ENCODE measurements at places on chromosomes 6 and 20. TPM values are rescaled to one million over a fixed set of nuclear protein-coding genes. Genes with fewer than 3 reads are reported as not detected.

DNA sequence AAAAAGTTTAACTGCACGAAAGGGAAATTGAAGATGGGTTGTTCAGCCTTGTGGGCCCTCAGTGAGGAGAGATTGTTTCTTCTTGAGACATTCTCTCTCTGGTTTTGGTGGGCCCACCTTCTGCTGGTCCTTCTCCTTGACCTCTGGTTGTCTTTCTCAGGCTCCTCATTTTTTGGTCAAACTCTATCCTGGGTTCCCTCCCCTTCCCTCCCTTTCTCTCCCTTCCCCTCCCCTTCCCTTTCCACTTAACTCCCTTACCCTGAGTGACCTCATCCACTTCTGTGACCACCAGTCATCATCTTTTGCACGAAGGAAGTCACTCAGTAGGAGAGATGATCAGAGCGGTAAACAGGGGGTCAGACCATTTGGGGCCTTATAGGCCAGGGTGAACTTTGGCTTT lies 71.5 kb upstream of the RALY start:
- 0 out of 2 replicates have a peak, but pooled peaks cover 3% of the 10 kb centered on the region for H3K4me1 ChIP-seq
- H3K27me3 ChIP-seq = peaks cover 10% of the 10 kb centered on the region
- no peak overlapping the region for H3K27ac ChIP-seq
- no peak for DNase-seq
- no peaks in the 10 kb centered on the region for H3K36me3 ChIP-seq
- no peak overlapping the region for H3K4me3 ChIP-seq

GRCh38 chr6:137871291-137871690 lies 4.2 kb downstream of the TNFAIP3 start:
- H3K4me1 ChIP-seq = peaks cover 15% of the 10 kb centered on the region
- H3K4me3 ChIP-seq = no peak overlapping the region
- peaks cover 22% of the 10 kb centered on the region for H3K36me3 ChIP-seq
- no peak for DNase-seq
- H3K27me3 ChIP-seq = no peaks in the 10 kb centered on the region

DNA sequence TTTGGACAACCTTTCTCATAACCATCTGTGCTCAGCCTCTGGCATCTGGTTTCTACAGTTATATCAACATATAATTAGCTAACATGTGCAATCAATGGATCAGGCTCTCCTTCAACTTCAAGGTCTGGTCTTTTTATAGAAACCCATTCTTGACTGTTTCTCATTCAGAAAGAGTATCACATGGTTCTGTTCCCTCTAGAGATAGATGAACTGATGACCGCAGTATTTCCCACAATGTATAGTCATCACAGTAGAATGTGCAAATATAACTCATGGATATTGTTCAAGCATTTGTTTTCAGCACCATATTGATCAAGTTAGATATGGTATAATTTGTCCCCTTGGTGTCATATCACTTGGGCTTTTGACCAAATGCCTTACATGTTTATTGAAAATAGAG lies 656.2 kb downstream of the FRK start:
- no peaks in the 10 kb centered on the region for H3K36me3 ChIP-seq
- no peak overlapping the region for H3K27ac ChIP-seq
- H3K27me3 ChIP-seq = no peaks in the 10 kb centered on the region
- H3K4me1 ChIP-seq = no peaks in the 10 kb centered on the region
- no peak overlapping the region for H3K4me3 ChIP-seq
- DNase-seq = no peak

- H3K4me1 ChIP-seq = peaks cover 12% of the 10 kb centered on the region
- no peak overlapping the region for H3K27ac ChIP-seq
- DNase-seq = no peak
- no peak overlapping the region for H3K4me3 ChIP-seq
Measured at GRCh38 chr6:37916675-37917074, 97.1 kb downstream of the ZFAND3 start.

The CCN6 gene
- polyA plus RNA-seq = not detected

DNA sequence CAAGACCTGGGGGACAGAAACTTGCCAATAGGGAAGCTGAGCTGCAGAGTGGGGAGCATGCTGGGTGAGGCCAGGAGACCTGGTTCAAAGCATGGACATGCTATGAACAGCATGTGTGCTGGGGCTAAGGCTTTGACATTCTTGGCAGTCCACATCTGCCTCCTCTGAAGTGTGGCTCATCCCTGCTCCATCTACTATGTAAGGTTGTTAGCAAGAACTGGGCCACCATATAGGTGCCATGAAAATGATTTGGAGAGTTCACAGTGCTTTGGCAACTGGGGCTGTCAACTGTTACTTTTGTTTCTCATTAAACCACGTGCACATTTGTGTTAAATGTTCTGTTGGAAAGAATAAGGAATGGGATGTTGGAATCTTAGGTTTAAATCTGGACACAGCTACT lies 311.1 kb downstream of the CDC5L start:
- H3K4me1 ChIP-seq = no peaks in the 10 kb centered on the region
- DNase-seq = no peak
- no peak overlapping the region for H3K27ac ChIP-seq

DNA sequence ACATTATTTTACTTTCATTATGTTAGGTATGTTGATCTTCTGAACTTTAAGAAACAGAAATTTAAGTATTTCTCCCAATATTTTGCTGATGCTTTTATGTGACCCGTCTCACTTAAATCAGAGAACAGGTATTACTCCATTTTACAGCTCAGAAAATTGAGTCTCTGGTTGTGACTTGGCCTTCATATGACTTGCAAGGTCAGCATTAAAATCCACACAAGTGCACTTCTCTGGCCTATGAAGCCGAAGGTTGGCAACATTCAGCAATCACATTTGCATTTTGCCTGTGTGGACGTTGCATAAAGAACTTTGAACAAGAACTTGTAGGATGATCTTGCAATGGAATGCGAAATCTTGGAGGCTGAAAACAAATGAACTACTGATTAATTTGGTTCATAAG lies 10.1 kb upstream of the MYLIP start:
- H3K27me3 ChIP-seq = peaks cover 29% of the 10 kb centered on the region
- H3K36me3 ChIP-seq = no peaks in the 10 kb centered on the region
- no peak overlapping the region for H3K27ac ChIP-seq
- no peaks in the 10 kb centered on the region for H3K4me1 ChIP-seq
- H3K4me3 ChIP-seq = no peak overlapping the region

DNA sequence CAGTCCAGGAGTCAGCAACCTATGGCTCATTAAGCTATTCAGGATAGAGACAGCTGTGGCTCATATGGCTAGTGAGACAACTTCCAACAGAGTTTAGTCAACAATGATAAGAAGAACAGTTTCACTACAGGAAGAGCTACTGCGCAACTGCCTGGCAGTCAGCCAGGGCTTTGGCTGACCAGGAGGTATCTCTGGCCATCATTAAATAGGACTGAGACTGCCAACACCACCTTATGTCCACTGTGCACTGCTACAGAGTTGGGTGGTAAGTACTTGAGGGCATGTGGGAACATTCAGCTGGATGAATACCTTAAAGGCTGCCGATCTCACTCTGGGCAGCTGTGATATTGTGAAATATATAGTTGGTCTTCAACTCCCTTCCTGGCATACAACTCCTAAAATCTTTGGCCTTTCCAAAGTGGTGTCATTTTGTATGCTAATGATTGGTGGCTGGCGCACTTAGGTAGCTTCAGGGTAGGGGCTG lies 52.2 kb upstream of the FAM83C start:
- DNase-seq = peak; percentile 96
- H3K36me3 ChIP-seq = peaks cover 13% of the 10 kb centered on the region
- H3K4me3 ChIP-seq = no peak overlapping the region
- H3K27me3 ChIP-seq = no peaks in the 10 kb centered on the region

DNA sequence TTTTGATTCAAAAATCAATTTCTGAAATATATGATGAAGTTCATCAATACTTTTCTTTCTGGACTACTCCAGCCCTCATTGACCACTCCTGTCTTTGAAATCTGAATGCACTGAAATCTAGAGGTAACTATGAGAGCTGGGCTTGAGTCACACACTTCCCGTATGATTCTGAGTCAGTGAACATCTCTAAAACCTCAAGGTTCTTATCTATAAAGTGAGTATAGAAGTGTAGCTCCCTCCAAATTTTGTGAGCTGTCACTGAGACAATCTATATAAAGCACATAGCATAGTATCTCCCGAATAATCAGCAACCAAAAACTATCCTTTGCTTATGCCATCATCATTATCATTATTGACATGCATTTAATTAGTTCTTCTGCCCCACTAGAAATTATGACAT lies 182.4 kb downstream of the TSHZ2 start:
- DNase-seq = no peak
- no peak overlapping the region for H3K4me3 ChIP-seq
- no peaks in the 10 kb centered on the region for H3K36me3 ChIP-seq

- H3K27ac ChIP-seq = no peak overlapping the region
- DNase-seq = no peak
- no peaks in the 10 kb centered on the region for H3K27me3 ChIP-seq
Measured at GRCh38 chr6:38476141-38476540, 163.6 kb downstream of the BTBD9 start.

DNA sequence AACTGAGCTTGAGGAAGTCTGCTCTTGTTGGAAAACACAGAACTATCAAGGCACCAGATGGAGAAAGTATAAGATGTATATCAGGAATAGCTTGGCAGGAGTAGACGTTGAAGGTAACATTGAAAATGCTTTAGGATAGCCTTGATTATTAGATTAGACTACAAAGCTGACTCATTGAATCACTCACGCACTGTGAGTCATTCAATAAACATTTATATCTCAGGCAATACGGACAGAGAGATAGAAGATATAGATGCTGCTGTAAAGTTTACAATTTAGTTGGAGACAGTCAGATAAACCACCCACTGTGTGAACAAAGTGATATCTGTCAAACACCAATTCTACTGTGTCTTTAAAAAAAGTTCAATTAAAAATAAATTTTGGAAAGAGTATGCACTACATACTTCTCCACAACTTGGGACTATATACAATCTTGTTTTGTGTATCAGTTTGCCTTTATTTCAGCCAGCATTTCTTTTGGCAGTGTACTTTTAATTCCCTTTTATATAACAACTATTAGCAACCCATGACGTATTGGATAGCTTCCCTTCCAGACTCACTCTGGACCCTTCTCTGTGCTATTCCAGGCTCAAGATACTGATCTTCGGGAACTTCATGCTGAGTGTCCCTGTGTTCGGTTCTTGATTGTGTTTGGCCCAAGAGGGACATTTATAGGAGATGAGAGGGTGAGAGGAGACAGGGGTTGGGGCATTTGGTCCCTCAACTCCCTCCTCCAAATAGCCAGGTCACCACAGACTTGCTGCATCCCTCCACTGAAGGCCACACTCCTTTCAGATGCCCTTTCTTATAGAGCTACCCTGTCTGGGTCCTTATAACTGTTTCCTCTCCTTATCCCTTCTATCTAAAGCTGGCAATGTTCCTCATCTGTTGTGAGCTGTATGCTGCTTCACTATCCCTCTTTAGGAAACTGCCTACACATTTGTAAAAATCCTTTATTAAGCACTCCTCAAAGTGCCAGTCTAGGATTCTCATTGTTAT lies 176.6 kb upstream of the PTPRK start:
- peak; percentile 88 for DNase-seq
- H3K4me3 ChIP-seq = no peak overlapping the region
- peaks cover 5% of the 10 kb centered on the region for H3K4me1 ChIP-seq
- H3K27ac ChIP-seq = no peak overlapping the region

DNA sequence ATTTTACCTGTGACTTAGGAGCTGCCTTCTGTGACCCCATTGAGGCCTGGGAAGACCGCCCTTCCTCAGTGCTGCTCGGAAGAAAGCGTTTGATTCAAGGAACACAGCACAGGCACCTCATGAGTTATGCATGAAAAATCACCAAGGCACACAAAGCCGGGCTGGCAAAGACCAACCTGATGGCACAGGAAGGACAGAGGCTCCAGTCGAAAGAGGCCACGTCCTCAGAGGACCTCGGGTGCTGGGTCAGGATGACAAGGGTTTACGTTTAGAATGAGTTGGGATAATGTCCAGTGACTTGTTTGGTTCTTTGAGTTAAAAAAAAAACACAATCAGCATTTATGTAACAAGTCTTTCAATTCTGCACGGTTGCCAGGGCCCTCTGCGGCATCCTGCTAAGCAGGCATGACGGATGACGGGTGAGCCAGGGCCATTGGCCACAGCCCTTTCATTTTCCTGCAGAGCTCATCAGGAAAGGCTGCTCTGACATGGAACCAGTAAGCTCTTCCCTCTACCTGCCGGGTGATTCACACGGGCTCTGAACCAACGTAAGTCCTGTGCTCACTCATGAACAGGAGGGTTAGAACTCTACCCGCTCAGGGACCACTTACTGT lies 112.8 kb downstream of the DACT2 start:
- H3K27me3 ChIP-seq = no peaks in the 10 kb centered on the region
- H3K36me3 ChIP-seq = no peaks in the 10 kb centered on the region
- DNase-seq = no peak
- H3K4me1 ChIP-seq = no peaks in the 10 kb centered on the region
- no peak overlapping the region for H3K27ac ChIP-seq

DNA sequence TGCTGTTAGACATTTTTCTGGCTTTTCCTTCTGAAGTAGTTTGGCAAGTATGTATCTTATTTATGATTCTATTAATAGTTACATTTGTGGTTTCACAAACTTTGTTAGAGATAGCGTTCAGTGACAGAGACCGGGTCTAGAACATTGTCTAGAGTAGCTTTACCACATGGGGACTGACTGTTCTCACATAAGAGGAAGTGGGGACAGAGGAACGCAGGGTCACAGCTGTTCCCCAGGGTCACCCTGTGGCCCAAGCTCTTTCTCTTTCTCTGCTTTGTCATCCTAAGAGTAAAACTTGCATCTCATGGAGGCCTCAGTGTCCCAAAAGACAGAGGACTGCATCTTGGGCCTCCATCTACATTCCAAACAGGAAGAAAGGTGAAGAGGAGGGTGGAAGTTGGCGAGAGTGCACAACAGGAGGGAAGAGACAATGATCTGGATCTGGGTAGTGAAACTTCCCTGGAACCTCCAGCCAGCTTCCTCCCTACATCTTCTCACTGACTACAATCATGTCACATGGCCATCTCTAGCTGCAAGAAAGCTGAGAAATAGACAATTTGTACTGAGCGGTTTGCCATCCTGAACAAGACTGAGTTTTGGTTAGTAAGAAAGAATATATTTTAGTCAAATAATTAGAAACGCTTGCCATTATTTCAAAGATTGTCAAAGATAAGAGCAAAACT lies 645.8 kb upstream of the ARID1B start:
- no peaks in the 10 kb centered on the region for H3K27me3 ChIP-seq
- no peaks in the 10 kb centered on the region for H3K36me3 ChIP-seq
- no peak overlapping the region for H3K4me3 ChIP-seq
- H3K4me1 ChIP-seq = no peaks in the 10 kb centered on the region

DNA sequence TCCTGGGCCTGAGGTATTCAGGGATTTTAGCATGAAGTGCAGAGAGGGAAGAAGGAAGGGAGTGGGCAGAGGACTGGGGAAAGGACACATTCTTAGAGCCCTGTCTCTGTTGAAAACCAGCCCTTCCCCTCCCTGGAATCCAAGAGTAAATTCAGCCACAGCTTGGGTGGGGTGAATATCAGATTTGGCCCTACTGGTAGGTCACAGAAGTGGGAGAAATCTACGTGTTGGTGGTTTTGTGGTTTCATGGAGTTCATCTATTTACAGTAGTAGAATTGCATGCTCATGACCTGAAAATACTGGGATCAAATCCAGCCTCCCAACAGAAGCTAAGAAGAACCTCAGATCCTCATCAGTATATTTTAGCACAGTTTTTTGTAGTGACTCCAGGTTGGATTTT lies 404.4 kb downstream of the BMP2 start:
- no peaks in the 10 kb centered on the region for H3K4me1 ChIP-seq
- no peaks in the 10 kb centered on the region for H3K27me3 ChIP-seq
- no peak for DNase-seq
- no peak overlapping the region for H3K4me3 ChIP-seq

GRCh38 chr6:45808042-45808645 lies 207.5 kb downstream of the CLIC5 start:
- H3K27me3 ChIP-seq = peaks cover 22% of the 10 kb centered on the region
- DNase-seq = no peak
- H3K4me1 ChIP-seq = no peaks in the 10 kb centered on the region
- no peak overlapping the region for H3K4me3 ChIP-seq
- no peaks in the 10 kb centered on the region for H3K36me3 ChIP-seq

GRCh38 chr6:144714021-144714712 lies 429.0 kb downstream of the UTRN start:
- no peak overlapping the region for H3K27ac ChIP-seq
- H3K4me1 ChIP-seq = peaks cover 4% of the 10 kb centered on the region
- H3K4me3 ChIP-seq = no peak overlapping the region
